ENCODE measurements at places on chromosomes 3 and 15.

- DNase-seq = peak; percentile 68
Measured at GRCh38 chr3:119318876-119319275, 24.7 kb downstream of the ARHGAP31 start.

GRCh38 chr3:74591946-74592345, 22.5 kb downstream of the CNTN3 start:
- DNase-seq = peak; percentile 4

GRCh38 chr3:172687501-172687900, 23.4 kb downstream of the NCEH1 start:
- no peak for DNase-seq

GRCh38 chr3:138782755-138783154, 52.0 kb downstream of the PIK3CB start:
- no peak for DNase-seq

- no peak for DNase-seq
Measured at GRCh38 chr3:130414457-130414856, 69.0 kb downstream of the COL6A5 start.

GRCh38 chr15:48866141-48866563, 11.8 kb upstream of the EID1 start:
- DNase-seq = peak; percentile 79

GRCh38 chr3:48990636-48991469, 812 bp downstream of the P4HTM start:
- DNase-seq = peak; percentile 40

DNA sequence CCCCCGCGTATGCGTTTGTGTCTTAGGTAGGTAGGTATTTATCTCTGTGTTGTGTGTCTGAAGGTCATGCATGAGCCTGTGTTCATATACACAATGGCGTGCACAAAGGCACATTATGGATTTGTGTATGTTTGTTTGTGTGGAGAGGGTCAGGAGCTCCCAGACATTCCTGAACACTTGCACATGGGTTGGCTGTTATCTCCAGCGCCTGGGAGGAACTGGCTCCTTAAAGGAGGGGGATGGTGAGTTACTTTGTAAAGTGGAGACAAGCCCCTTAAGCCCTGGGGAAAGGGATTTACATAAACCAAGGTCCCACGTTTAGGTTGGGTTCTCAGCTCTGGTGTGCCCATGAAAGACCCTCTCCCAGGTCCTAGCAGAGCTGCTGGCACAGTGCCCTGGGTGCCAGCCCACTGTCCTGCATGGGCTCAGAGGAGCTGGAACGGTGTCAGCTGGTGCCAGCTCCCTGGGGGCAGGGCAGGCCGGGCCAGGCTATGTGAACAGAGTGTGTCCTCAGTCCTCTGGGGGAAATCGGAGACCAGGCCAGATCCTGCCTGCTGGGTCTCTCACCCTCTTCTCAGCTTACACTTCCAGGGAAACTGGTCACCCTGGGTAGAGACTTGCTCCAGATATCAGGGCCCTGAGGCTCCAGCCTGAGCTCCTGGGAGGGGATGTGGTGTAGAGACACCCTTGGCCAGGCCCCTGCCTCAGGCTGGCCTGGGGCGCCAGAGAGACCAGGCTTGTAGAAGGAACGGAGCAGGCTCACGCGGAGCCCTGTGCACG, 25.1 kb downstream of the SNX33 start:
- peak; percentile 89 for DNase-seq

GRCh38 chr3:13425689-13426088, 5.6 kb upstream of the NUP210 start:
- DNase-seq = no peak

DNA sequence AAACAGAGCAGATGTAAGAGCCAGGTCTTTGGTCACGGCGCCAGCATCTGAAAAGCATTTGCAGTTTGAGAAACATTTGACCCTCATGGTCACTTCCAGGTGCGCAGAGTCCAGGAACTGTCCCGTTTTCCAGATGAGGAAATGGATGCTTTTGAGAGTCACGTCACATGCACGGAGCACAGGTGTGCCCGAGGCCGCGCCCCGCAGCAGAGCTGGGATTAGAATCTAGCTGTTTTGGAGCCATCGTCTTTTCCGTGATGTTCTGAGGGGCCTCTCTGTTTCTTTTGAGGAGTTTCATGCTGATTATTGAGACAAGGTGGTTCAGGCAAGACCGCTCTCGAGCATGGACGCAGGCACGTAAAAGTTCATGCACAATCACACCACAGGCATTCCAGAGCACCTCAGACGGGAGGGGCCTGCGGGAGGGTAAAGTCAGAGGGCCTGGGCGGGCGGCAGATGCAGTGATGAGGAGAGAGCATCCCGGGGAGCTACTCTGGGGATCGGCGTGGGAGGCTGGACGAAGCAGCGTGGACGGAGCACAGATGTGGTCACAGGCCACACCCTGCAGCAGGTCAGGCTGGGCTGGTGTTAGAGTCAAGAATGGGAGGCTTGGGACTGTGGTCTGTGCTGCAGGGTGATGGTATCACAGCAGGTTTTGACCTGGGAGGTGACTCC, 139.2 kb upstream of the MEF2A start:
- no peak for DNase-seq

DNA sequence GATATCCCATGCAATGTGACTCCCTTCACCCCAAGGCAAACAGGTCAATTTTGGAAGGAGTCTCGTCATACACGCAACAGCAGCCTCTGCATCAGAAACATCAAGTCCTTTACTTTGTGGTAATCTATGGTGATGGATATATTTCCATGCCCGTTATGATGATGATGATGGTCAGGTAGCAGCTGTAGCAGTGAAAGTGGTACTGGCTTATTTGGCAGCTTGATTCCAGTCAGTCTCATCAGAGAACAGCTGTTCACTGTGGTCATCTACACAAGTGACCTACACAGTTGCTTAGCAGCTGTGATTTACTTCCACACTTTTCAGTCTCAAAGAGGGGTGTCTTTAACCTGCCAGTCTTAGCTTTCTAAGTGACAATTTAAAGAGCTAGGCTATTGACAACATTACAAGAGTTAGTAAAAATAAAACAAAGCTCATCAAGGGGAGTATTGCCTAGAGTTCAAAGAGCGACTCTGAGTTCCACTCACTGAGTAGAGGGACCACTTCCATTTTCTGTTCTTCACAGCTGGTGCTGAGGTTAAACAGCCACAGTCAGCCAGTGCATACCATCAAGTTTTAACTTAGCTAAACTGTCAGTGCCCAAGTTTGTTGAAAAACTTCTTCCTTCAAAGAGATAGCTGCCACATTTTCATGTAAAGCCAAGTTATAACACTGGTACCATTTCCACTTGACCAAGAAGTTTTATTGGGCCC, 587.4 kb upstream of the KCNMB2 start:
- DNase-seq = no peak

- no peak for DNase-seq
Measured at GRCh38 chr3:146861262-146861661, 256.1 kb upstream of the PLSCR5 start.

GRCh38 chr3:193974191-193974652, 161.7 kb upstream of the HES1 start:
- DNase-seq = peak; percentile 87

DNA sequence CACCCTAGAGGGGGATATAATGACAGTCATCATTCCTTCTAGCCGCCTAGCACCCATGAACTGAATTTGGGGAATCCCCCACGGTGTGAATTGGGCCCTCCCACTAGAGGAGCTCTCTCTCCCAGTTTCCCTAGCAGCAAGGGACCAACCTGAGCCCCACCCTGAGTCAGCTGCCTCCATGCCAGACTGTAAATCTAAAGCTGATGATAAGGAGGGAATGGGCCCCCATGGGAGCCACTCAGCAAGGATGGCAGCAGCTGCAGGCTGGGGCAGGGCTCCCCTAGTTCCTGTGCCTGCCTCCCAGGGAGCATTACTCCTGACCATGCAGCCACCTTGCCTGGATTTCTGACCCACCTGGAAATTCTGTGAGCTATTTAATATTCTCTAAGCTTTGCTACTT, 57.0 kb upstream of the PXYLP1 start:
- no peak for DNase-seq

- peak; percentile 100 for DNase-seq
Measured at GRCh38 chr3:36993326-36994283, at the start of gene MLH1. MLH1 (plus strand) TSS chr3:36993518; CDS start chr3:36993548, 30 bp downstream.

- DNase-seq = no peak
Measured at GRCh38 chr3:160226026-160226907, 1.0 kb downstream of the C3orf80 start.

DNA sequence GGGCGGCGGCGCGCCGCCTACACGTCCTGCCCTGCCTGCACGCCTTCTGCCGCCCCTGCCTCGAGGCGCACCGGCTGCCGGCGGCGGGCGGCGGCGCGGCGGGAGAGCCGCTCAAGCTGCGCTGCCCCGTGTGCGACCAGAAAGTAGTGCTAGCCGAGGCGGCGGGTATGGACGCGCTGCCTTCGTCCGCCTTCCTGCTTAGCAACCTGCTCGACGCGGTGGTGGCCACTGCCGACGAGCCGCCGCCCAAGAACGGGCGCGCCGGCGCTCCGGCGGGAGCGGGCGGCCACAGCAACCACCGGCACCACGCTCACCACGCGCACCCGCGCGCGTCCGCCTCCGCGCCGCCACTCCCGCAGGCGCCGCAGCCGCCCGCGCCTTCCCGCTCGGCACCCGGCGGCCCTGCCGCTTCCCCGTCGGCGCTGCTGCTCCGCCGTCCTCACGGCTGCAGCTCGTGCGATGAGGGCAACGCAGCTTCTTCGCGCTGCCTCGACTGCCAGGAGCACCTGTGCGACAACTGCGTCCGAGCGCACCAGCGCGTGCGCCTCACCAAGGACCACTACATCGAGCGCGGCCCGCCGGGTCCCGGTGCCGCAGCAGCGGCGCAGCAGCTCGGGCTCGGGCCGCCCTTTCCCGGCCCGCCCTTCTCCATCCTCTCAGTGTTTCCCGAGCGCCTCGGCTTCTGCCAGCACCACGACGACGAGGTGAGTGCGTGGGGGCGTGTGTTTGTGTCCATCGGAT, 602 bp downstream of the TRIM71 start:
- DNase-seq = no peak

DNA sequence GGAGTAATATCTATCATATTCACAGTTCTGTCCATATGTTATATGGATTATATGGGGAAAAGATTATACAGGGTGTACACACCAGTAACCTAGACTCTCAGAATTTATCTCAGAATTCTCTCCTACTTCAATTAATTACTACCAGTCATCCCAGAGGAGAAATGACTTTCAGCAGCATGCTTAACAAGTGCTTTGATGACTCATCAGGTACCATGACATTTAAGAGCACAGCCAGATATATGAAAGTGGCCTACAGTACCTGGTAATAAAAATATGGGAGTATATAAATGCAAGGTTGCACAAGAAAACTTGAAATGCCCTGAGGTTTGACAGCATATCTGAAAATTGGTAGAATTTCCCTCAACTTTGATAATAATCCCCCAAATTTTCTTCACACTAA, 1273.0 kb downstream of the OTOL1 start:
- peak; percentile 28 for DNase-seq

GRCh38 chr3:89289574-89290190, 182.3 kb downstream of the EPHA3 start:
- DNase-seq = no peak

GRCh38 chr3:53712817-53713388, 133.3 kb downstream of the CHDH start:
- DNase-seq = no peak

DNA sequence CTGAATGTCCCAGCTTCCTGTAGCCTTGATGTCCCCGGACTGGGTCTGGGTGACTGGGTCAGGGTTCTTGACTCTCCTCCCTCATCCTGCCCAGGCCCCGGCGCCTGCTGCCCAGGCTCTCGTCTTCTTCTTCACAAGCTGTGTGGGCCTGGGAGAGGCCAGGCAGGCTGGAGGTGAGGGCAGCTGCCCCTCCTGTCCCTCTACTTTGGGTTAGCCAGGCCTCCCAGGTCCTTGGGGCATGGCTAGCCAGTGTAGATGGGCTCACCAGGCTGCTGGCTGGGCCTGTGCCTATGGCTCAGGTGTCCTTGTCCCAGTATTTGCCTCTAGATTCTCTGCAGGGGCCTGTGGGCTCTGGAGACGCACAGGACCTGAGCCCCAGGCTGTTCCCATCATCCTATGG, 31.8 kb downstream of the TKT start:
- DNase-seq = no peak

GRCh38 chr15:29573197-29573838, 248.9 kb downstream of the TJP1 start:
- DNase-seq = no peak

- no peak for DNase-seq
Measured at GRCh38 chr15:100900795-100901169, 18.4 kb upstream of the LRRK1 start.

DNA sequence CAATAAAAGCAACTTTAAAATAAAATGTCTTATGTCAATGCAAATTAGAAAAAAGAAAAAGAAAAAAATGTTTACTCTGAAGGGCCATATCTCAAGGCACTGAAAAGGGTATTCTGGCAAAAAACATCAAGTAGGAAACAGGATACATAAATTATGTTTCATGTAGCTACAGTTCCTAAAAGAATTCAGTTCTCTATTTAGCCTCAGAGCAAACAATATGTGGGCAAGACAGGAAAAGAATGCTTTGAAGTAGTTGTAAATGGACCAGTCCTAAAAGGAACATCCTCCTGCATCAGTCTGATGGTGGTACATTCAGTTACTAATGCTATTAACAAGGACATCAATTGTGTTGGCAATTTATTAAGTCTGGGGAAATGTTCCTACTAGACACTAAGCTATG, 8.1 kb downstream of the COMMD2 start:
- no peak for DNase-seq

DNA sequence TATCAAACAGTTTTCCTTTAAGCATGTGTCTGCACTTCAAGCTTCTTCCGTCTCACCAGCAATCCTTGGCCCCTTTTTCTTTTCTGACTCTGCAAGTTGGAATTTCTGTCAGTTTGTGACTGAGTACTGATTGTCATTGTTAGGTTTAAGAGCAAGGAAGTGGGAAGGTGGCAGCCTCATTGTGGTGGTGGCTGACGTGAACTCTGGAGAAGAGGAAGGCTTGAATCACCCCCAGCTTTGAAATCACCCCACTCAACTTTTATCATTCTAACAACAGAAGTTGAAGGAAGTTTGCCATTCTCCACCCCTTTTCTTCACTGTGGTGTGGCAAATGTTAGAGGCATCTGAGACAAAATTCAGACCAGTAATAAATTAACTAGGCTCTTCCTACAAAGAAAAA, 231.6 kb upstream of the AGTR1 start:
- DNase-seq = peak; percentile 63
